NCI-H510A (cell line): ENCODE measurements at places on chromosomes 6 and 20.
A peak's percentile ranks its signal among the peaks of the same experiment; 100 is the strongest.

DNA sequence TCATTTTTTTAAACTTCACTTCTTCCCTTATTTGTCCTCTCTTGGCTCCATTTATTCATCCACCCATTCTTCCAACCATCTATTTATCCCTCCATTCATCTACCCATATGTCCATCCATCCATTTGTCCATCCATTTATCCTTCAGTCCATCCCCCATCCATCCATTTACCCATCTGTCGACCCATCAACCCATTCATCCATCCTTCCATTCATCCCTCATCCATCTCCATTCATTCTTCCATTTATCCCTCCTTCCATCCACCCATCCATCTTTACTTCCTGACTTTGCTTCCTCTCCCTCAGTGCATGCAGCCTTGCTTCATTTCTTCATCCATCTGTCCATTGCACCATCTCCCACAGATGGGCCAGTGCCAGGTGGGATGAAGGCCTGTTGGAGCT lies 1.8 kb downstream of the CST11 start:
- no peak for DNase-seq

- DNase-seq = no peak
Observed at GRCh38 chr20:23629017-23629541, 8.7 kb downstream of the CST3 start.

GRCh38 chr6:27809067-27809938 lies 102.9 kb downstream of the OR2B2 start:
- no peak for DNase-seq

GRCh38 chr20:17621229-17621968 lies 51.5 kb downstream of the DSTN start:
- no peak for DNase-seq

- DNase-seq = no peak
Observed at GRCh38 chr6:56004426-56004825, 129.0 kb upstream of the BMP5 start.

GRCh38 chr20:53814060-53814459 lies 220.4 kb upstream of the ZNF217 start:
- DNase-seq = no peak

DNA sequence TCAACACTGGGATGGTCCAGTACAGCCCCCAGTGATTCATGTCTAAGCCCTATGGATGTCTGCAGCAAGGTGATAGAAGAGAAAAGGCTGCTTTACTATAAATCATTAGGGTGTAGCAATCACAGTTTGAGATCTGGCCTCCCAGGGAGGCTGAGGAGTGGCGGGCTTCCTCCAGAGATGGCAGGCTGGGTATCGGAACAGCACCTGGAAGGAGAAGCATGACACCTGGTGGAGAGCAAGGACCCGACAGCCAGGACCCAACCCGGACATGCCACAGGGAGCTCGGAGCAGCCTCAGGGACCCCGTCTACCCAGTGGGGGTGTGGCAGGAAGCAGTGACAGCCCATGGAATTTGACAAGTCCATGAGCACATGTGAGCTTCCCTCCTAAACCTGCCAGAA lies 114.8 kb upstream of the CD93 start:
- peak; percentile 55 for DNase-seq

DNA sequence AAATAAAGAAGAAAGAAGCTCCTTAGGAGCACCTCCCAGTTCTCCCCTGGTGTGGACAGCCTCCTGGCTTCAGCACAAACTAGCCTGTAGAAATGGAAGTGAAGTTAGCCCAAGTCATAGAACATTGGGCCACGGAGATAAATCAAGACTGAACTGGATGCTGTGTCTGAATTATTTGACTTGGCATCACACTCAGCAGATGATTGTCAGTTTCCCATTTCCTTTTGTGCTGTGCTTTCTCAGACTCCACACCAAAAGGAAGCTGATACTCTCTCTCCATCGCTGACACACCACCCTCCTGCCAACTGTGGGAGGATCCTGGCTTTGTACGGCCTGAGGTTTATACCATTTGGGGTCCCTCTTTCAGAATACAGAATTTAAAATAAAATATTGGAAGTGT lies 209.8 kb downstream of the TFAP2A start:
- DNase-seq = no peak

- no peak for DNase-seq
Observed at GRCh38 chr20:17762243-17762872, 62.6 kb downstream of the BANF2 start.

DNA sequence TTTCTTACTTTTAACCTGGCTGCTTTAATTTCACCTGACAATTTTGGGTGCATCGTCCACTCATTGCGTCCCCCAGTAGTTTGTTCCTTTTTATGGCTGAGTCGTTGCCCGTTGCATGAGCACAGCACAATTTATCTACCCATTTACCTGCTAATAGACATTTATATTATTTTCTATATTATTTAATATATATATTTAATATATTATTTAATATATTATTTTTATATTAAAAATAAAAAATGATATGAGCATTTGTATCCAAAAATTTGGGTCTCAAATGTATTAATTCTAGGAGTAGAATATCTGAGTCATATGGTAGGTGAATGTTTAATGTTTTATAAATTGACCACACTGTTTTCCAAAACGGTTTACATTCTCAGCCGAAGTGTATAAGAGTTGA lies 300.2 kb downstream of the THBS2 start:
- DNase-seq = no peak

GRCh38 chr6:89122625-89123024 lies 4.8 kb upstream of the SRSF12 start:
- no peak for DNase-seq

- no peak for DNase-seq
Observed at GRCh38 chr6:164124986-164125385, 710.5 kb downstream of the QKI start.

GRCh38 chr20:14444106-14444505 lies 106.7 kb upstream of the FLRT3 start:
- no peak for DNase-seq

GRCh38 chr20:1831606-1832005 lies 63.6 kb upstream of the SIRPA start:
- DNase-seq = no peak

DNA sequence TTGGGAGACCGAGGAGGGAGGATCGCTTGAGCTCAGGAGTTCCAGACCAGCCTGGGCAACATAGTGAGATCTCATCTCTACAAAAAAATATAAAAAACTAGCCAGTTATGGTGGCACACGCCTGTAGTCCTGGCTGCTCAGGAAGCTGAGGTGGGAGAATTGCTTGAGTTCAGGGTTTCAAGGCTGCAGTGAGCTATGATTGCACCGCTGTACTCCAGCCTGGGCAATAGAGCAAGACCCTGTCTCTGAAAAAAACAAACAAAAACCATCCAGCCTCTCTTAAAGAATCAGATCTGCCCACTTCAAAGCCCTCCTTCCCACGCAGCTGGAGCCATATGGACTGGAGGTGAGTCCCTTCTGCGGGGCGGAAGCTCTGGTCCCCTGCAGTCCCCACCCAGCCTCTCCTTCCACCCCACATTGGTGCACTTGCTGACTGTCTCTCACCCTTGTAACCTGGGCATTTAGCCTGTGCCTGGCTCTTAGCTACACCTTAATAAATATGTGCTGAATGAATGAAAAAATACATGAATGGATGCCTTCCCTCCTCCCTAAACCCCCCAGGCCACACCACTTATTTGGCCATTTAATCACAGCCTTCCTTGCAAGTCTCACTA lies 7.2 kb upstream of the PARD6B start:
- DNase-seq = no peak

- no peak for DNase-seq
Observed at GRCh38 chr6:57104336-57104735, 14.3 kb downstream of the ZNF451 start.

DNA sequence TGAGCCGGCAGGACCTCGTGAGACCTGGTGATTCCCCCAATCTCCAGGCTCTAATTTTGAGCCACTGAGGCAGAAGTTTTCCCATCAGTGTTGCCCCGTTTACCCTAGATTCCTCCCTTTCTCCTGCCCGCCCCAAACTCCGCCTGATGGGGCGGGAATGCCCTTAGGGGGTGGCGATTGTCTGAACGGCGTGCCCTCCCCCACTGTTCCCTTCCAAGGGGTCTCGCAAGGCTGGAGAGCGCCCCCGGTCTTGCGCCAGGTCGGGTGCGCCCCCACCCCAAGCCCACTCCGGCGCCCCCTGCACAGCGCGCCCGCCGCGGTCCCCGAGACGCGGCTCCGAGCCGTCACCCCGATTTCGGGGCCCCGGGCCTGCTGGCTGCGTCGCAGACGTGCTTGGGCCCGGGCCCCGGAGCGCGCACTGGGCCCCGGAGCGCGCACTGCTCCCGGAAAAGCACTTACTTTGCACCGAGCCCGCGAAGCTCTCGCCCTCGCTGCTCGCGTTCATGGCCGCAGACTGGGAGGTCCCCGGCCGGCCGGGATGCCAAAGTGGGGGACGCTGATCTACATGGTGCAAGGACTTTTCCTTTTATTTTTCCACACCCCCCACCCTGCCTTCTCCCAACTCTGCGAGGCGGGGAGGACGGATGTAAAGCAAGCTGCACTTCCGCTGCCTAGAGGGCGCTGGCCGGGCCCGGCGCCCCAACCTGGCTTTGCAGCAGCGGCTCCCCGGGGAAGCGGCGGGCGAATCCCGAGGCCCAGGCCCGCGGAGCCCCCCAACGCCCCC lies at the start of gene ZFP64:
ZFP64 (minus strand) TSS at position 648 of the 784 bp plus-strand sequence; CDS start at position 505, 143 bp downstream.
- DNase-seq = peak; percentile 75

DNA sequence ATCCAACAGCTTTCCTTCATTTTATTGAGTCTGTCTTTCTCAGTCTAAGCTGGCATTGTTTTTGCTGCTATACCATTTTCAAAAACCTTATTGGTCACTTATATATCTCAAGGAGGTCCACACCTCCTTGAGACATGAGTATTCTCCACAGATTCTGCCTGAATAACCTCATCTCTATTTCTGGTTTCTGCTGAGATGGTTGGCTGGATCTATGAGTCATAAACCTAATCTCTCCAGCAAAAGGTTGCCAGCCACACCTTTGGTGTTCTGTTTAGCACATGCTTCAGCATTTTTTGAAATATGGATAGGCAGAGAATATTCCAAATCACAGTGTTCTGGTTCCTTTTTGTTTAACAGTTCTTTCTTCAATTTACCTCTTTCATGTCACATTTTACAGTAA lies 40.8 kb upstream of the TMEM244 start:
- no peak for DNase-seq

DNA sequence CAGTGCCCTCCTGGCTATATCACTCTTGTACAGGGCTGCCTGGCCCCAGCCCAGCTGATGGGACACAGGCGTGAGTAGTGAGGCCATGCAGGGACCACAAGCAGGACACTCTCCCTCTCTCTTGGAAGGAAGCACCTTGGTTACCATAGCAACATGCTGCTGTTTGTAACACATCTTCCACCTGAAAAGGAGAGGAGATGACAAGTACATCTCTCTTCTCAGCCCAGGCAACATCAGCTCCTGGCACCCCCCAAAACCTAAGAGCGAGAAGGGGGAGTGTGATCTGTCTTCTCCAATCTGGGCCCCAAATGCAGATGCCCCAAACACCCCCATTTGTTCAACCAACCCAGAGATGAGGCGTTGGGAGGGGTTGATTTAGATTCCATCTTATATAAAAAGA lies 49.9 kb downstream of the KCNB1 start:
- DNase-seq = no peak

- peak; percentile 86 for DNase-seq
Observed at GRCh38 chr20:6122873-6123648, at the start of gene FERMT1. Gene FERMT1 (minus strand): TSS chr20:6123030. CDS start chr20:6119554, 3,476 bp downstream.

GRCh38 chr20:48230216-48230615 lies 444.9 kb upstream of the SULF2 start:
- no peak for DNase-seq

DNA sequence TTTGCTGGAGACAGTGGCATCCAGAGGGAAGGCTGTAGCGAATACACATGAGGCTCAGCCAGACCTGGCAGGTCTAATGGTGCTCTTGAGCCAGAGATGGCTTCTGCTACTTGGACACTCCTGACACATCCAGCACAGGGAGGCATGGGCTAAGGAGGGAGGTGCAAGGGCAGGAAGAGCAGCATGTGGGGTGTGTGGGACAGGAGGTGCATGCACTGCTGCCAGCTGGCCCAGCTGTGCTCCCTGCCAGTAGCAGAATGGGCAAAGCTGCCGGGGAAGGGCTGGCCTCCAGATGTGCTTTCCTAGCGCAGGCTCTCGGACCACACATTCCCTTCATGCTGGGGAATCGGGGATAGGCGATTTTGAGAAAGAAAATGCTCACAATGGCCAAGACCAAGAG lies 309.2 kb downstream of the CDC5L start:
- no peak for DNase-seq

GRCh38 chr6:9961646-9962045 lies 453.2 kb downstream of the TFAP2A start:
- no peak for DNase-seq

DNA sequence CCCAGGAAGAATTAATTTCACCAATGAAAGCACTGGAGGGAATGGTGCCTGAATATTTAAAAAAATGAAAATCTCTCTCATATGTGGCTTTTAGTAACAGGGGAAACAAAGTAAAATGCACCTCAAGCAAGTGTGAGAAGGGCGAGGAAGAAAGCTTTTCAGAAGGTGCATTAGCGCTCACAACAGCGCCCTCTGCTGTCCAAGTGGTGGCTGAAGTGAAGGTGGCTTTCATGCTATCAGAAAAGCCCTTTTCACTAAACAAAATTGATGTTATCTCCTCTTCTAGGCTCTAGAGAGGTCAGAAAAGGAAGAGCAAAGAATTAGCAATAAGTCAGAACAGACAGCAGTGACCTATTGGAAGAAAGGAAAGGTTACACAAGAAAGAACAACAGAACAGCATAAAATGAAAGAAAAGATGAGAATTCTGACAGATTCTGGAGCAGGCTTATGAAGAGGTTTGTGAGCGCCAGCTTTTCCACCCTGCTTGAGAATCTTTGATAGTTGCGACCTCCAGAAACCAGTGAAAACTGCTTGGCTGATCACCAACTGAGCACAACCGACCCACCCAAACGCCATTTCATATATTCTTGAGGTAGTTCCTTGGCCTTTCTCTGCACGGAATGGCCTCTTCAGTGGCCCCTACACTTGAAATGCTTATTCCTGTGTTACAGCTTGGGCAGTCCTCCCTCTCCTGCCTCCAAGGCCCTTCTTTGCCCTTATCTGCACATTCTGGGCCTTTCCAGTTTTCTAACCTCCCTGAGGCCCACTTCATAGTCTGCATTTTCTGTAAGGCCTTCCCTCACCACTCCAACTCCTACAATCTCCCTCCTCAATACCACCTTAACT lies 45.3 kb downstream of the SMLR1 start:
- DNase-seq = no peak

- no peak for DNase-seq
Observed at GRCh38 chr6:100186552-100186951, 192.5 kb upstream of the MCHR2 start.

GRCh38 chr6:82217018-82217586 lies 30.4 kb downstream of the IBTK start:
- DNase-seq = no peak
